ENCODE measurements at places on chromosomes 1 and 21.

- no peak for DNase-seq
These were observed 56.7 kb upstream of the PUM1 start for GRCh38 chr1:31122101-31122735.

DNA sequence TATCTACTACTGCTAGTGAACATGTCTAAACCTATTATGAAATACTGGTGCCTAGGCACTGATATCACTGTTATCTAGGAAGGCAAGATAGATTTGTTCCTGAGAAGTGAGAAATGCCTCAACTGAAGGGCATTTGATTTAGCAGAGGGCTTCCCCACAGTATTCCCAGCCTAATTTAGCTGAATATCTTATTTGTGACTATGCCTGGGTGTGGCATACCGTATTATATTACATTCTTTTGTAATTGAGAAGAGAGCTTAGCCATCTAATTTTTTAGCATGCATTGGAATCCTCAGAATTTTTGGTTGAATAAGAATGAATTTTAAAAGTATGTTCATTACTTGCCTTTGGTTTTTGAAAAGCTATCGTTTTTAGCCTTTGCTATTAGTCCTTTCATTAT lies 99.1 kb downstream of the ZP4 start:
- peak; percentile 18 for DNase-seq

GRCh38 chr1:181608386-181608785 lies 125.1 kb downstream of the CACNA1E start:
- DNase-seq = no peak

- peak; percentile 23 for DNase-seq
These were observed 1.3 kb downstream of the S1PR1 start for GRCh38 chr1:101238031-101238628.

GRCh38 chr1:31564606-31564989 lies 11.7 kb upstream of the TINAGL1 start:
- no peak for DNase-seq

All from adipocyte (in vitro differentiated cells).